ENCODE measurements at places on chromosomes 2 and 18. TPM values are rescaled to one million over a fixed set of nuclear protein-coding genes. Genes with fewer than 3 reads are reported as not detected.

The ST8SIA3 gene
- 3.7 TPM for total RNA-seq

The SLC9A4 gene
- not detected for total RNA-seq

The CDH7 gene
- 1.5 TPM for total RNA-seq

The CD226 gene
- not detected for total RNA-seq

The TEX261 gene
- total RNA-seq, result 24.3 TPM

The SLC16A14 gene
- total RNA-seq, result 2.1 TPM

The IL36RN gene
- total RNA-seq, result not detected

The IL36G gene
- total RNA-seq, result not detected

The TM4SF20 gene
- total RNA-seq, result not detected

The LGALSL gene
- total RNA-seq, result 29.2 TPM

The PDE1A gene
- total RNA-seq, result 0.15 TPM

The UBR3 gene
- 17.7 TPM for total RNA-seq

The ITGB6 gene
- not detected for total RNA-seq
